ENCODE measurements at places on chromosomes 3 and 15.

GRCh38 chr15:48334260-48334659 lies 3.0 kb downstream of the DUT start:
- no peak for DNase-seq

GRCh38 chr15:32790352-32790999 lies 72.7 kb downstream of the GREM1 start:
- no peak for DNase-seq

DNA sequence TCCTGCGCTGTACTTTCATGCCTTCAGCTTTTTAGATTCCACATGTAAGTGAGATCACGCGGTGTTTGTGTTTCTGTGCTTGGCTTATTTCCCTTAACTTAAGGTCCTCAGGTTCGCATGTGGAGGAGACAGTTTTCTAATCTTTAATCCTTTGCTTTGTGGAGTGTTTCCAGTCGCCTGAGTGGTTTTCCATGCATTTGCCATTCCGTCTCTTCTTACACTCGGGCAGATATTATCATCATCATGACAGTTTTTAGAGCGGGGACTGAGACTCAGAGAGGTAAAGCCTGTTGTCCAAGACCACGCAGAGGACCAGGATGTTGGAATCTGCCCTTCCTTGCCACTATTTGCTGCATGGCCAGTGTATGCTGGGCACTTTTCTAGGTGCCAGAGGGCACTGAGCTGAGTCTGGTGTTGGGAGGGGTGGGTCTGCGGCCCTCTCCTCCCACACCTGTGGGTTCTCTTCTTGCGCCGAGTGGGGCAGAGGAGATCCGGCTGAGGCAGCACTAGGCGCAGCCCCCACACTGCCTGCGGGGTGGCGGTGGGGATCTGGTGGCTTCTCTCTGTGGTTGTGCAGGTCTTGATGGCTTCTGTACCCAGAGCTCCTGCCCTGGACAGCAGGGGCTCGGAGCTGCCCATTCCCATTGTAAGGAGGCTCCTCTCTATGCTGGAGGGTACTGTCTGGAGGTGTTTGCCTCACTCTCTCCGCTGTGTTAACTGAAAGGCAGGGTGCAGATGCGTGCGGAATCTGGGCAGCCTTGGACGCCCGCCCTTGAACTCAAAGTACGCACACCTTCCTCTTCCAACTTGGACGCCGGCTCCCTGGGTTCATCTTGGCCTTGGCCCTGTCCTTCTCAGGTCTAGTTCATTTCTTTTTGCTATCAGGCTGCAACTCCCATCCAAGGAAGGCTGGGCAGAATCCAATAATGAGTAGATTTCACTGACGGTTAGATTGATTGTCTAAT lies 156.0 kb upstream of the RGMA start:
- no peak for DNase-seq

- no peak for DNase-seq
Observed at GRCh38 chr3:186137051-186137685, 28.3 kb upstream of the ETV5 start.

- DNase-seq, result no peak
Observed at GRCh38 chr3:175447521-175447920, 588.4 kb downstream of the NAALADL2 start.

GRCh38 chr3:61613666-61614065 lies 52.3 kb downstream of the PTPRG start:
- no peak for DNase-seq

Measured in NCI-H2227 treated with DMSO at 0.1 percent for 48 hours (cell line).